ENCODE measurements at places on chromosomes 6 and 20. TPM values are rescaled to one million over a fixed set of nuclear protein-coding genes. Genes with fewer than 3 reads are reported as not detected.

Gene NELFCD
- 131 TPM for total RNA-seq

DNA sequence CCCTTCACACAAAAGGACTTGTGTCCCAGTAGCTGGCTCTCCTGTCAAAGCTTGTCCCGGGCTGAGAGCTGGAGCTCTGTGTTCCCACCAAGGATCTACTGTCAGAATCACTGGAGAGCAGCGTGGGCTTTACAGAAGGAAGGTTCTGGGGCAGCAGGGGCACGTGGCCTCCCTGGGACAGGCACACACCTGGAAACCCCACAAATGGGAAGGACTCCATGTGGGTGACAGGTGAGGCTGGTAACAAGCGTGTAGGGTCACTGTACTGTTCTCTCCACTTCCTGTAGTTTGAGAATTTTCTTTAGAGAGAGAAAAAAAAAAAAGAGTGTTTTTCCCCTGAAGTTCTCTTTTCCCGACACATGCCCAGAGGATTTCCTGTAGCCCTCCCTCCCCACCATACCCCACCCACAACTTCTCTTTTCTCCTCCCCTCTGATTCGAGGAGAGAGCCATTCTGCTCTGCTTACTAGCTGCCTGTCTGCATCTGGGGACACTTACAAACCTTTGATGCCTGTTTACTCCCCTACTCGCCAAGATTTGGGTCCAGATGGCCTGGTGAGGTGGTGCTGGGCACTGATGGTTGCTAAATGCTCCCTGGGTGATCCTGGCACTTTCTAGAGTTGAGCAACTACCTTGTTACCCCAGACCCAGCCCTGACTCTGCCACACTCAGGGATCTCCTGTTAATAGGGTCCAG, 84.1 kb upstream of the SIRPA start:
- H3K27ac ChIP-seq = no peak overlapping the region
- H3K36me3 ChIP-seq = no peaks in the 10 kb centered on the region
- no peaks in the 10 kb centered on the region for H3K27me3 ChIP-seq
- H3K4me3 ChIP-seq = no peak overlapping the region
- peaks cover 58% of the 10 kb centered on the region for H3K4me1 ChIP-seq

DNA sequence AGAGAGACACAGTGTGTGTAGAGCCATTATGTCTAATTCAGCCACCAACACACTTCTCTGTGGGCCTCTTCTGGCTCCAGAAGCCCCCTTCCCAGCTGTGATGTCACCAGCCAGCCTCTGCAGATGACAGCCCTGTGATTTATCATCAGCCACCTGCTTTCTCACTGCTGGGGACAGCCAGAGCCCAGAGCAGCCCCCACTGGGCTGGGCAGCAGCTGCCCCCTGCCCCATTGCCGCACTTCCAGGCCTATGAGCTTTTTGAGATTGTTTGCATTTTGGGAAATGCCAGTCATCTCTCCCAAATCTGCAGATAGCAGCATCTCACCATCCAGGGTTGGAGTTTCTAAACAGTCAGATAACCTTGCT, 21.9 kb upstream of the STX16 start:
- no peaks in the 10 kb centered on the region for H3K36me3 ChIP-seq
- no peak overlapping the region for H3K4me3 ChIP-seq
- no peaks in the 10 kb centered on the region for H3K27me3 ChIP-seq
- H3K4me1 ChIP-seq = peaks cover 41% of the 10 kb centered on the region

GRCh38 chr20:50919567-50919966, 11.7 kb downstream of the ADNP start:
- no peak overlapping the region for H3K4me3 ChIP-seq
- peak; percentile 58 for DNase-seq
- H3K36me3 ChIP-seq = peaks cover 43% of the 10 kb centered on the region
- H3K27me3 ChIP-seq = no peaks in the 10 kb centered on the region

DNA sequence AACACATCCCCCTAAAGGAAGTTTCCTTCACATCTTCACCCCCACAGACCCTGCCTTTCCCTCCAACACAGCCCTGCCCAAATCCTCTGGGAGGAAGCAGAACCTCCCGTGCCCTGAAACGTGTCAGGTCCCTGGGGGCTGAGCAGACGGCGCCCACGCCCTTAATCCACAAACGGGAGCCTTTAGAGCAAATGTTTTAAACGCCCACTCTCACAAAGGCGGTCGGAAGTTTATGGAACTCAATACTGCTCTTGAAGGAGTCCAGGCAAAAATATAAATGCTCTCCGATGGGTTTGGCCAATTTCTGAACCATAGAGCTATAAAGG, 237.1 kb upstream of the AFDN start:
- H3K4me1 ChIP-seq = no peaks in the 10 kb centered on the region
- no peaks in the 10 kb centered on the region for H3K27me3 ChIP-seq
- DNase-seq = no peak
- no peaks in the 10 kb centered on the region for H3K36me3 ChIP-seq
- H3K4me3 ChIP-seq = no peak overlapping the region

DNA sequence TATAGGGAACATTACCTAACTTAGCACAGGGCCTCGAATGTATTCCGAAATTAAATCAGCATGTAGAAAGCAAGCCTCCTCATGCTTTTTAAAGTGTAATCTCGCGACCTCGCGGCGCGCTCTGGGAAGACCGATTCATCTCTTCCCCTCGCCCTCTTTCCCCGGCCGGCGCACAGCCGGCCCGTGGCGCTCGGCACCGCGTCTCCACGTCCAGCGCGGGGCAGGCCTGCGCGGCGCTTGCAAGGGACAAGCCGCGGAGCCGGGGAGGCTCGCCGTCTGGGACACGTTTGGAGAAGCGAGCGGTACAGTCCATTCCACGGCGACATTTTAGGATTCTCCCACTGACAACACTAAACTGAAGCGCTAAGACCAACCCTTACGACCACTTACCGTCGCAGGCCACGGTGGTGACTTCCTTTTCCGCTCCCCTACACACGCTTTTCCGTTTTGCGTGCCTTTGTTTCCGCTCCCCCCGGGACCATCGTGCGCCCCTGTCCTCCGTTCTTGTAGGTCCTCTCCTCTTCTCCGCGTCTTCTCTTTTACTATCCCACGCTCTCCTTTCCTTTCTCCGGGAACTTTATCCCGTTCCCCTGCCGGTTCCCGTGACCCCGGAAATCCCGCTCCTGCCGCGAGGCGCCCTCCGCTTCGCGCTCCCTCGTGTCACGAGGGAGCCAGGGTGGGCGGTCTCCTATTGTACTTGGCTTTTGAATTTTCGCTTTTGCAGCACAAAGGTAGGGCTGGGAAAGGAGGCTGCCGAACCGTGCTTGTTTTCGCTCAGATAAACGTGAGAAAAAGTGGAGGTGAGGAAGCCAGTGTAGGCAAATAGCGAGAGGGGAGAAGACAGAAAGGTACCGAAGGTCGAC, at the start of gene ECHDC1:
Gene ECHDC1, minus strand, starts transcription at position 664 of the 863 bp plus-strand sequence. CDS start 12,581 bp downstream, outside the sequence.
- peak within 1 kb of the TSS; percentile 94 for H3K4me3 ChIP-seq
- H3K36me3 ChIP-seq = no peaks in the 10 kb centered on the region
- no peaks in the 10 kb centered on the region for H3K27me3 ChIP-seq
- H3K27ac ChIP-seq = peak within 1 kb of the TSS; percentile 80
- peak; percentile 65 for DNase-seq

DNA sequence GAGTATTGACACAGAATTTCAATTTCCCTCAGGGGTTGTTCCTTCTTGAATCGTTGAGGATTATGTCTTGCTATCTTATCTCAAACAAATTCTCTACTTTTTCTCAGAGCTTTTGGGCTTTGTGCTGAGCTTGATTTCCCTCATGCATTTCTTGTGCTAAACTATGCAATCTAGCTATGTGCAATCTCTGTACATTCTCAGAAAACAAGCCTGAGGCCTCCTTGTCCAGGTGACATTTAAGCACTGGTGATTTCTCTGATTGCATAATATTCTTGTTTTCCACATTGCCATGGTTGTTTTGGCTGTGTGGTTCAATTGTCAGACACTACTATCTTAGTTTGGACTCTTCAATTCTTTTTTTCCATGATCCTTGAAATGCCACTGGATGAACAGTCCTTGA, 81.2 kb upstream of the MAN1A1 start:
- no peak overlapping the region for H3K4me3 ChIP-seq
- H3K36me3 ChIP-seq = no peaks in the 10 kb centered on the region
- no peak overlapping the region for H3K27ac ChIP-seq
- no peaks in the 10 kb centered on the region for H3K4me1 ChIP-seq
- DNase-seq = no peak
- no peaks in the 10 kb centered on the region for H3K27me3 ChIP-seq

DNA sequence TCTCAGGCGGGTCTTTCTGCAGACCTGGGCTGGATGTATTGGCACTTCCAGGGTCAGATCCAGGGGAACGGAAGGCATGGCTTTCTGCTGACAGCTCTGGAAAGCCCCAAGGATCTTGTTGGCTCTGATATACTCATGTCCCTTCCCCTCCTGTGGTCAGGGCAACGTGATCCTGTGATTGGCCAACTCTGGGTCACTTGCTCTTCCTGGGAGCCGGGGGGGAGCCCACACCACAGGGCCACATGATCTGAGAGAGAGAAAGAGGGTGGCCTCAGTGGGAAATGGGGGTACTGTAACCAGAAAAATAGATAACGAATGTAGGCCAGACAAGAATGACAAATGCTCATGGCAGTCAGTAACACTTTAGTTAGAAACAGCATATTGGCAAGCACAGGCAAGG, 223.0 kb downstream of the NFATC2 start:
- no peaks in the 10 kb centered on the region for H3K4me1 ChIP-seq
- no peaks in the 10 kb centered on the region for H3K27me3 ChIP-seq
- no peak overlapping the region for H3K27ac ChIP-seq
- DNase-seq = no peak

DNA sequence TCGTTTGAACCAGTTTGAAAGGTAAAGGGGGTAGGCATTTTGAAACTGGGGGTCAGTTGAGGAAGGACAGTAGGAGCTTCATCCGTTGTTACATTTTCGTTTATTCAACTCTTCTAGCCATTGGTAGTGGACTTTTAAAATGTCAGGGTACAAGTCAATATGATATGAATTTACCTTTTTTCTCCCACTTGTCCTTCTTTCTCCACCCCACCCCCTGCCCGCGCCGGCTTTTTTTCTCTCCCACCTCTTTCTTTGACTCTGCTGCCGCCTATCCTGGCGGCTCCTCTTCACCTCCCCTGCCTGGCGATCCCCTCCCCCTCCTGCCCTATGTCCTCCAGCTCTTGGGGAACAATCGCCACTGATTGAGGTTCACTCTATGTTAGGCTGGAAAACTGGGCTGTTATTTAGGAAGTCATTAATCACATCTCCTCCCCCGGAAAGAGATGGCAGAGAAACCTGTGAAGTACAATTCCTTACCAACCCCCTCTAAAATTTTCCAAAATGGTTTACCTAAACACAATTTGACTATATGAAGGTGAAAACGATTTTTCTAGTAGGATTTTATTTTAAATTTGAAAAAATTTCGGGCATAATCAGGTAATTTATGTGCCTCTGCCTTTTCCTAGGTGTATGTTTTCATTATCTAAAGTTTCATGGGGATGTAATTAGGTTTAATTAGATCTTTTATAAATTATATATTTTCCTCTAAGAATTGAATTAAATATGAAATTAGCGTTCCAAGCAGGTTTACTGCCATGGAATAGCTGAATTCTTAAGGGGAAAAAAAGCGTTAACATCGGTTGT, 778 bp upstream of the LIN28B start:
- no peak for DNase-seq
- peaks cover 51% of the 10 kb centered on the region for H3K27me3 ChIP-seq
- H3K36me3 ChIP-seq = no peaks in the 10 kb centered on the region
- H3K4me1 ChIP-seq = no peaks in the 10 kb centered on the region
- H3K4me3 ChIP-seq = no peak overlapping the region

- no peaks in the 10 kb centered on the region for H3K27me3 ChIP-seq
- H3K4me3 ChIP-seq = no peak overlapping the region
- H3K4me1 ChIP-seq = no peaks in the 10 kb centered on the region
- no peak for DNase-seq
- H3K36me3 ChIP-seq = peaks cover 4% of the 10 kb centered on the region
Observed at GRCh38 chr6:155290491-155290890, 23.8 kb downstream of the TFB1M start.

DNA sequence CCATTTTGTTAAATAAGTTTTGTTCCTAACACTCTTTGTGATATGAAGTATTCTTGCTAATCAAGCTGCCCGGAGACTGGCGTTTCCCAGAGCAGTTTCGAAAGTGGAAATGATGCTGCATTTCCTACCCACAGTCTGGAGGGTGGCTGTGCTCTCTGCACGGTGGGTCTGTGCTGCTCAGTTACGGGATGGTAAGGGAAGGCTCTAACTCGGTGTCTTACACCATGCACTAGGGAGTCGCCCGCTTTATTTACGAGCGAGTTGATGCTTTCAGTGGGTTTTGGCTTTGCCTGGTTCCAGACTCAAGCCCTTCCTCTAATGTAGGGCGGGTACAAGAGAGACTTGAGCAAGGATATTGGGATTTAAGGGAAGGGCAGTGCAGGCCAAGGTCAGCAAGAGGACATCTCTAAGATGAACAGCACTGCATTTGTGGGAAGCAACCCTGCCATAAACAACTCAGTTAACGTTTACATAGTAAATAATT, 180.1 kb upstream of the AKAP12 start:
- no peaks in the 10 kb centered on the region for H3K27me3 ChIP-seq
- H3K4me1 ChIP-seq = peaks cover 50% of the 10 kb centered on the region
- no peak for DNase-seq
- peak overlapping the region; percentile 100 for H3K27ac ChIP-seq

- H3K4me3 ChIP-seq = no peak overlapping the region
- 0 out of 2 replicates have a peak, but pooled peaks cover 9% of the 10 kb centered on the region for H3K4me1 ChIP-seq
- no peaks in the 10 kb centered on the region for H3K27me3 ChIP-seq
- DNase-seq = no peak
- no peak overlapping the region for H3K27ac ChIP-seq
Observed at GRCh38 chr20:44009679-44009992, 95.0 kb downstream of the TOX2 start.

DNA sequence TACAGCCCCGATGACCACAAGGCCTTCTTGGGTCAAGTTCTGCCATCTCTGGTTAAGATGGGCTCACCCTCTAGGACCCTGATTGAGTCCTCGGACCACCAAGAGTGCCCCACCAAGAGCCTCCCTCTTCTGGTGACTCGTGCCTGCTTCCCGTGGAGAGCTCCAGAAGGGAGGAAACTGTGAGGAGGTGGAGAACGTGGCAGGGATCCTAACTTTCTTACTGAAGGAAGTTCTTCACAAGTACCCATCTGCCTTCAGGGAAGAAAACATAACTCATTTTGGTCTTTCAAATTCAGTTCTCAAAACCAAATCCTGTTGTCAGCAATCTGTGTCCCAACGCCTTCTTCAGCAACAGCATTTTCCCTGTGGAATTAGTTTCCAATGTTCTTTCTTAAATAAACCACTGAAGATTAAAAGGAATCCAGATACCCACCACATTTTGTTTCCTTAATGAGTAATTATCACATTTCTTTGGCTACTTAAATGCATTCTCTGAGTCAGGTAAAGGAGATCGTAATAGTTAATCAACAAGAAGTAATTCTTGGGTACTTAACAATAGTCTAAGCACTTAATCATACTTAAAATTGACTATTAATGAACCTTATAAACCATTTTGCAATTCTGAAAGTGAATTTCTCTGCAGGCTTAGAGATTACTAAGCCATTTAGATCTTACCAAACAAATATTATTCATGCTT, 185.8 kb upstream of the SGK1 start:
- H3K27ac ChIP-seq = no peak overlapping the region
- H3K4me1 ChIP-seq = peaks cover 4% of the 10 kb centered on the region
- H3K27me3 ChIP-seq = no peaks in the 10 kb centered on the region
- DNase-seq = no peak
- no peak overlapping the region for H3K4me3 ChIP-seq
